Activated T-helper 1 cell treated with anti-CD3 and anti-CD28 coated beads, Interleukin-12 subunit alpha, Interleukin-12 subunit beta, Interleukin-2, Interleukin-4 antibody, amounts not matched to agents 30 ng/mL and 10 ng/mL and 1 ng/mL, durations not matched to agents 14 hours and 24 hours and 36 hours (primary cell): ENCODE measurements at places on chromosomes 12 and 14. TPM values are rescaled to one million over a fixed set of nuclear protein-coding genes. Genes with fewer than 3 reads are reported as not detected.

TAS2R14 gene
- total RNA-seq: 2.8 and 2.9 TPM in 2 replicates

RHOJ gene
- total RNA-seq: not detected in 2 replicates

GALNT9 gene
- not detected in 2 replicates for total RNA-seq

LDHB gene
- 1,359 and 1,451 TPM in 2 replicates for total RNA-seq

LRIG3 gene
- not detected in 2 replicates for total RNA-seq

DEPDC4 gene
- total RNA-seq: 1.1 and 2.1 TPM in 2 replicates

- H3K27me3 ChIP-seq: peaks cover 5% of the 10 kb centered on the region
- H3K36me3 ChIP-seq: no peaks in the 10 kb centered on the region
- DNase-seq: no peak
- no peak overlapping the region for H3K27ac ChIP-seq
These were observed 55.0 kb downstream of the IGF1 start for GRCh38 chr12:102425109-102426039.

- no peaks in the 10 kb centered on the region for H3K36me3 ChIP-seq
- no peak overlapping the region for H3K27ac ChIP-seq
- no peaks in the 10 kb centered on the region for H3K27me3 ChIP-seq
- H3K4me3 ChIP-seq: no peak overlapping the region
- H3K4me1 ChIP-seq: no peaks in the 10 kb centered on the region
These were observed 94.7 kb downstream of the SLC5A8 start for GRCh38 chr12:101115326-101115725.

- H3K4me1 ChIP-seq: peaks cover 11% of the 10 kb centered on the region
- no peaks in the 10 kb centered on the region for H3K36me3 ChIP-seq
- no peak for DNase-seq
- H3K27ac ChIP-seq: no peak overlapping the region
These were observed 1.2 kb upstream of the SRGAP1 start for GRCh38 chr12:63843254-63843720.

- H3K27ac ChIP-seq: no peak overlapping the region
- no peaks in the 10 kb centered on the region for H3K4me1 ChIP-seq
- no peaks in the 10 kb centered on the region for H3K36me3 ChIP-seq
- no peak overlapping the region for H3K4me3 ChIP-seq
- no peak for DNase-seq
These were observed 111.9 kb downstream of the STAB2 start for GRCh38 chr12:103698752-103699560.

DNA sequence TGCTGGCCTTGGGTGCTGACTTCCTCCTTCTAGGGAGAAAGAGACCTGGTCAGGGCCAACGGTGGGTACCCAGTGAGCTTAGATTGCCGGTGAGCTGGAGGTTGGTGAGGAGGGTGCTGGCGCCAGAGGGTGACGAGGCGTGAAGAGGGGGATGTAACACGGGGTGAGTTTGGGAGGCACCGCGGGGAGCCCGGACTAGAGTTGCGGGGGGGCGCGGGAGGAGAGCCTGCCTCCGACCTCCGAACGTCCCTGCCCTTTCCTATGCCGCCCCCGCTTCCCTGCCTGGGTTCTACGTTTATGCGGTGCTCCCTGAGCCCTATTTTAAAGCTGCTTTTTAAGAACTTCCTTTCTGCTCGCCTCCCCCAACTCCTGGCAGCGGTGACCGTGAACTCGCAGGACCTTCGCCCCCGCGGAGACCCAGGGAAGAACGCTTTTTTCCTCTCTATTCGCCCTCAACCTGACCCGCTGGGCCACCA, 18.6 kb downstream of the OR6S1 start:
- H3K27ac ChIP-seq: peak overlapping the region; percentile 50
- peak overlapping the region; percentile 44 for H3K4me3 ChIP-seq
- H3K27me3 ChIP-seq: peaks cover 37% of the 10 kb centered on the region
- DNase-seq: no peak
- H3K36me3 ChIP-seq: peaks cover 7% of the 10 kb centered on the region

GRCh38 chr14:32364941-32365340, 35.8 kb downstream of the AKAP6 start:
- H3K4me3 ChIP-seq: no peak overlapping the region
- DNase-seq: no peak
- no peaks in the 10 kb centered on the region for H3K36me3 ChIP-seq
- no peaks in the 10 kb centered on the region for H3K4me1 ChIP-seq
- H3K27ac ChIP-seq: no peak overlapping the region
- H3K27me3 ChIP-seq: peaks cover 2% of the 10 kb centered on the region

DNA sequence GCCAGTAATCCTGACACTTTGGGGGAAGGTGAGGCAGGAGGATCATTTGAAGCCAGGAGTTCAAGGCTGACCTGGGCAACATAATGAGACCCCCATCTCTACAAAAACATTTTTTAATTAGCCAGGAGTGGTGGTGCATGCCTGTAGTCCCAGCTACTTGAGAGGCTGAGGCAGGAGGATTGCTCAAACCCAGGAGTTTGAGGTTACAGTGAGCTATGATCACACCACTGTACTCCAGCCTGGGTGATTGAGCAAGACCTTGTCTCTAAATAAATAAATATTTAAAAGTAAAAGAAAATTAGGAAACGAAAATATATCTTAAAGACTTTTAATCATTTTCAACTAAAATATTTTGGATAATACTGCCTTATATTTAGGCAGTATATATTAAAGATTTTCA, 25.9 kb downstream of the CKB start:
- peaks cover 16% of the 10 kb centered on the region for H3K36me3 ChIP-seq
- no peak overlapping the region for H3K4me3 ChIP-seq
- no peak overlapping the region for H3K27ac ChIP-seq
- DNase-seq: no peak

DNA sequence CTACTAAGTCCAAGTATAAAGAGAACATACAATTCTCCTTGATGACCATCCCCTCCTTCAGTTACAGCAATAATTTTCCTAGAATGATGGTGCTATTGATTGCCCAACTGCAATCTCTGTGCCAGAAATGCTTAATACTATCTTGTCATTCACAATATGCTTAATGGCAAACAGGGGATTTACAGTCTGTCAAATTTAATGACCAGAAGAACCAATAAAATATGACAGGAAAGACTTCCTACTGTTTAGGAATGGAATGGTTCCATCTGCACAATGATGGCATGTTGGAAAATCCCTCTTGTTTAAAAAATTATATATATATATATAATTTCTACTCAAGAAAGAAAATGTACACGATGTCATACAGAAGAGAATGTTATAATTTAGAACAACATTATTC, 623.2 kb downstream of the CCER1 start:
- no peaks in the 10 kb centered on the region for H3K36me3 ChIP-seq
- H3K4me1 ChIP-seq: no peaks in the 10 kb centered on the region
- H3K27me3 ChIP-seq: no peaks in the 10 kb centered on the region
- H3K4me3 ChIP-seq: no peak overlapping the region
- H3K27ac ChIP-seq: no peak overlapping the region

- H3K27me3 ChIP-seq: peaks cover 3% of the 10 kb centered on the region
- no peaks in the 10 kb centered on the region for H3K36me3 ChIP-seq
- H3K4me3 ChIP-seq: no peak overlapping the region
These were observed 277.2 kb downstream of the AKAP6 start for GRCh38 chr14:32606301-32606700.

DNA sequence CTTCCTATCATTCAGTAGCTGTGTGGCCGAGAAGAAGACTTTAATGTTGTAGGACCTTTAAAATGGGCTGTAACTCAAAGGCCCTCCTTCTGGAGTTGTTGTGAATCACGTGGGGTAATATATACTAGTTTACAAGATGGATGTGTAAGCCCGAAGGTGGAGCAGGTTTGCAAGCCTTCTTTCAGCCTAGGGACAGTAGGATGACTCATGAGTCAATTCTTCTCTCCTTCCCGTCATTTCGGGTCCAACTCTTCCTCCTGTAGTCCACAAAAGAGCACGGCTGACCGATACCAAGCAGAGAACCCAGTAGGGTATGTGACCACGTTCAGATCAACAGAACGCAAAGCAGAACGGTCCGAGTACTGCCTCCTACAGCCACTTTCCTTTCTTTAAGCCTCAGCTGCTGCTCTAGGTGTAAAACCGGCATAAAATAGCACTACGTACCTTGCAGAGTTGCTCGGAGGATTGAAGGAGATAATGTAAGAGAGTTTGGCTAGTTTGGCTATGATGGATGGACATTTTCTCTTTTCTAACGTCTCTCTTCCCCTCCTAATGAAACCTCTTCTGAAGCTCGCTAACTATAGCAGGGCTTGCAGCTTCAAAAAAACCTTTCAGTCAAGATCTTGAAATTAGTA, 1.3 kb upstream of the RASSF3 start:
- H3K27ac ChIP-seq: peak overlapping the region; percentile 98
- peaks cover 10% of the 10 kb centered on the region for H3K36me3 ChIP-seq
- peaks cover 38% of the 10 kb centered on the region for H3K4me1 ChIP-seq
- peak overlapping the region; percentile 88 for H3K4me3 ChIP-seq
- DNase-seq: peak; percentile 37

DNA sequence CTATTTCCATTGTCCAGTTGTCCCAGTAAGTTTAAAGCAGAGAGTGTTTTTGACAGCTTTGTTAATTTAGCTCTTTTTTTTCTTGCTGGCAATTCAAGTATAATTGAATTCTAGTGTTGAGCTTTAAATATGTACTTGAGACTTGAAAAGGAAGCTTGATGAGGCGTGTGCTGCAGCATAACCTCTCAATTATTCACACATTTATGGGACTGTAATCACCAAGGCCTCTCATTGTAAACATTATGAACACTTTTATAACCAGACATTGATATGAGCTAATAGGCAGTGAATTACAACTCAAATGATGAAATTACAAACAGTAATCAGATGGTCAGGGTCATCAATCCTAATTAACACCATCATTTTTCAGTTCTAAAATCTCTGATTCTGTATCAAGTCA, 378.0 kb upstream of the DDHD1 start:
- H3K4me1 ChIP-seq: no peaks in the 10 kb centered on the region
- H3K4me3 ChIP-seq: no peak overlapping the region
- no peaks in the 10 kb centered on the region for H3K36me3 ChIP-seq

DNA sequence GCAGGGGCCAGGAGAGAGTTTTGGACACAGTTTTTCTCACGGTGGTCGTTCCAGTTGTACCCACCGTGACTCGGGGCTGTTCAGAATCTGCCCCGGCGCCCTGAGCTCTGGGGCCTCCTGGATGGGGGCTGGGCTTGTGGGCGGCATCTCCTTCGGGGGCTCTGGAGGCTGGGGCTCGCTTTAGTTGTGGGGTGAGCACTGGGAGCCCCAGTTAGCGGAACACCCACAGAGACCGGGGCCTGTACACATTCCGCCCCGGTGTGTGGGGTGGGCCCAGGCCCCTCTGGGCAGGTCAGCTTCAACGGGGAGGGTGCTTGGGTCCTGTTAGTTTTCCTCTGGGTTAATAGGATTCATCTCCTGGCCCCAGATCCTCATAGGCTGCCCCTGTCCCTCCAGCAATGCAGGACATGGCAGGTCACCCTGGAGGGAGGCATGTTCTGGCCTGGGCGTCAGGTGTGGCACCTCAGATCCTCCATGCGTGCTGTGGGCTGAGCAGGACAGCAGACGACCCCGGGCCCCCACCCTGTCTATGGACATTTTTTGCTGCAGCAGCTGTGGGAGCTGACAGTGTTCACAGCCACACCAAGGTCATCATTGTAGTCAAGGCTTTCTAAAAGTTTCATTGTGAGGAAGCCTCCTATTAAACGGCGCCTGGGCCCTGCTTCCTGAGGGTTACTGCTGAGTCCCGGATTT, 393.2 kb downstream of the TMEM121 start:
- no peaks in the 10 kb centered on the region for H3K4me1 ChIP-seq
- peaks cover 16% of the 10 kb centered on the region for H3K27me3 ChIP-seq
- H3K36me3 ChIP-seq: no peaks in the 10 kb centered on the region
- no peak overlapping the region for H3K27ac ChIP-seq
- H3K4me3 ChIP-seq: no peak overlapping the region
- no peak for DNase-seq

DNA sequence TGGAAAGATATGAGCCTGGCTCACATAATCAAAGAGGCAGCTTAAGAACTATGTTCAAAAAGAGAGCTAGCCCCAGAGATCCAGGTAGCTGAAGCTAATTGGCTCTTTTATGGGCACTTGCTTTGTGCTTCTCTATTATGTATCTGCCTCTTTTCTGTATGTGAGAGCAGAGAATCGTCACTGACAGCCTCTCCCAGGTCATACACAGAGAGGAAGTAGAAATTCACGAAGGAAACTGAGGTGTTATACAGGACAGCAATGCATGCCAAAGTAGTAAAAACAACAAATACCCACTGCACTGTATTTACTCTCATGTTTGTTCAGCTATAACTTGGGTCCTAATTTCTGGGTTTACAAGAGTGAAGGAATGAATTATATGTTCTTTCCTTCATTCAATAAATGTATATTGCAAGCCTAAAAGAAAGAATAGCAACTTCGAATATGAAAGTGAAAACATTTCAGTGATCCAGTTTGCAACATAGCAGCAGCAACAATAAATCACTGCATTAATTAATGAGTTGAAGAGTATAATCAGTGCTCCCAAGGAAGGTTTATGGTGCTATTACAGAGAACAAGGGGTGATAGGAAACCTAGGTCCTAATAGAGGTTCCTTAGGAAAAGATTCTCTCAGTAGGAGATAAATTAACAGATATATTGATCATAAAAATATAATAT, 47.1 kb upstream of the ATXN7L3B start:
- H3K27ac ChIP-seq: no peak overlapping the region
- H3K4me1 ChIP-seq: peaks cover 10% of the 10 kb centered on the region
- no peaks in the 10 kb centered on the region for H3K27me3 ChIP-seq
- peak overlapping the region; percentile 45 for H3K4me3 ChIP-seq
- no peak for DNase-seq
- no peaks in the 10 kb centered on the region for H3K36me3 ChIP-seq

DNA sequence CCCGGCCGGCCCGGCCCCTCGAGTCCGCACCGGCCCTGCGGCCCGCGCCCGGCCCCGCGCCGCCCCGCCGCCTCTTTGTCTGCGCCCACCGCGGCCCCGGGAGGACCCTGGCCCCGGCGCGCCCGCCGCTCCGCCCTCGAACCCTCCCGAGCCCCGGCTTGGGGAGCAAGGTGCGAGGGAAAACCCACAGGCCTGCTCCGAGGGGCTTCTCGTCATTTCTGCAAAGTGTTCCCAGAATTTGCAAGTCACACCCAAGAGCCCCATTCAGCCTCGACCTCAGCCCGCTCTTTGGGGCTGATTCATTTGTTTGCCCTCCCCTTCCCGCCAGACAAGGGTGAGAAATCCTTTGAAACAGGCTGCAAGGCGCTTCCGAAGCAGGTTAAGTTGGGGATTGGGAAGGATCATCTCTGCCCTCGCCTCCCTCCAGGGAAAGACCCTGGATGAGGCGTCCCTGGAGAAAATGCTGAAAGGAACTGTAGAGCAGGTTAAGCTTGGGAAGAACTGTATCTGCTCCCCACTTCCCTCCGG, 325 bp upstream of the CLIP1 start:
- H3K27ac ChIP-seq: peak overlapping the region; percentile 89
- H3K36me3 ChIP-seq: peaks cover 4% of the 10 kb centered on the region
- H3K4me1 ChIP-seq: peaks cover 31% of the 10 kb centered on the region
- H3K4me3 ChIP-seq: peak overlapping the region; percentile 88

- no peak overlapping the region for H3K4me3 ChIP-seq
- peaks cover 19% of the 10 kb centered on the region for H3K36me3 ChIP-seq
- H3K27me3 ChIP-seq: no peaks in the 10 kb centered on the region
- no peak overlapping the region for H3K27ac ChIP-seq
- no peaks in the 10 kb centered on the region for H3K4me1 ChIP-seq
These were observed 21.8 kb downstream of the DHX37 start for GRCh38 chr12:124967016-124967739.
